ENCODE measurements at places on chromosomes 4 and X. TPM values are rescaled to one million over a fixed set of nuclear protein-coding genes. Genes with fewer than 3 reads are reported as not detected.

Gene PRDM8
- 0.33 TPM for total RNA-seq

Gene ATP1B4
- not detected for total RNA-seq

Gene SPATA4
- 0.20 TPM for total RNA-seq

Gene HMX1
- 0.13 TPM for total RNA-seq

Gene TAF7L
- total RNA-seq: not detected

Gene NHSL2
- total RNA-seq: 0.49 TPM

Gene VCX2
- total RNA-seq: not detected

Gene CNGA1
- 0.17 TPM for total RNA-seq

Gene MSX1
- total RNA-seq: 11.6 TPM

Gene PDGFRA
- total RNA-seq: 0.35 TPM

Gene PGRMC2
- total RNA-seq: 75.7 TPM

Gene ODAPH
- total RNA-seq: 0.15 TPM

Gene LANCL3
- total RNA-seq: not detected

Gene ITGB1BP2
- 0.87 TPM for total RNA-seq

Gene GPR50
- total RNA-seq: 0.22 TPM

Gene MAB21L2
- total RNA-seq: not detected

Gene CYLC1
- not detected for total RNA-seq

Gene MGAT4D
- total RNA-seq: not detected

Gene CTAG2
- total RNA-seq: not detected

Gene ADH1C
- total RNA-seq: not detected

Gene INTS6L
- 0.23 TPM for total RNA-seq

Gene PPP4R3C
- total RNA-seq: not detected

Gene ASB12
- not detected for total RNA-seq

Gene DDIT4L
- total RNA-seq: 0.55 TPM

Gene NOA1
- 17.0 TPM for total RNA-seq

Gene NXF2B
- not detected for total RNA-seq

Gene BMP15
- not detected for total RNA-seq

Gene ARX
- 0.30 TPM for total RNA-seq

Gene NKX6-1
- 0.58 TPM for total RNA-seq

Gene HHIP
- 0.47 TPM for total RNA-seq

Gene FAM9C
- not detected for total RNA-seq

Gene CT45A2
- not detected for total RNA-seq

Gene RTL5
- 2.6 TPM for total RNA-seq

Gene TEX13D
- not detected for total RNA-seq

Gene VGLL1
- not detected for total RNA-seq

Gene ZNF280C
- total RNA-seq: 2.7 TPM

Gene NFXL1
- total RNA-seq: 8.1 TPM

Gene JCHAIN
- total RNA-seq: 0.19 TPM

Gene IQCM
- not detected for total RNA-seq

Gene PLAC1
- total RNA-seq: 0.26 TPM

Gene RPL9
- 865 TPM for total RNA-seq

Gene SYNPO2
- 1.3 TPM for total RNA-seq

Gene CT45A10
- total RNA-seq: 0.29 TPM

Gene ERAS
- total RNA-seq: not detected

Gene HSFX1
- 0.50 TPM for total RNA-seq

Gene GAGE2A
- not detected for total RNA-seq

Gene AMBN
- not detected for total RNA-seq

Gene IL3RA
- 0.31 TPM for total RNA-seq

Gene TMPRSS11A
- not detected for total RNA-seq

Gene TGIF2LX
- total RNA-seq: not detected

Gene CYP2U1
- 1.4 TPM for total RNA-seq

Gene ZFP92
- 0.73 TPM for total RNA-seq

Gene DNAAF6
- not detected for total RNA-seq

Gene PGRMC1
- 160 TPM for total RNA-seq

Gene CDS1
- 0.82 TPM for total RNA-seq

All from A549 treated with CpdA at 1 μM for 4 hours (cell line).